Stimulated activated CD8-positive, alpha-beta memory T cell treated with anti-CD3 and anti-CD28 coated beads, Interleukin-12 subunit alpha, Interleukin-12 subunit beta, amount 100 ng/mL, for 4 hours (primary cell): ENCODE measurements at places on chromosomes 11 and 22.

DNA sequence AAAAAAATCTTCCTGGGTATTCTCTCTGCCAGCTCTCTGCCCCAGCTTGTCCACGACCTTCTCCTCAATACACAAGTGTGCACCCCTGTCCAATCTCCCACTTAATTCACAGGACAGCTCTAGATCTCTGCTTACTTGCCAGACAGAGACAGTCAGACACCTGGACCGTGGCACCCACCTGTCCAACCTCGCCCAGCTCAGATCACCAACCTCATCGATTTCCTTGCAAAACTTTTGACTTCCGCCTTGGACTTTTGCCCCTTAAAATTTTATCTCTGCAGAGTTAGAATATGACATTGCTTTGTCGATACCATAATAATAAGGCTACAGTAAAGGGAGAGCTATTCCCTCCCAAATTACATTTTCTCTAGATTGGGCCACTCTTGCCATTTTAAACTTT is 10.4 kb downstream of the LMF2 start:
- DNase-seq = no peak

GRCh38 chr11:111347723-111348115 is 31.4 kb downstream of the POU2AF1 start:
- DNase-seq = no peak

DNA sequence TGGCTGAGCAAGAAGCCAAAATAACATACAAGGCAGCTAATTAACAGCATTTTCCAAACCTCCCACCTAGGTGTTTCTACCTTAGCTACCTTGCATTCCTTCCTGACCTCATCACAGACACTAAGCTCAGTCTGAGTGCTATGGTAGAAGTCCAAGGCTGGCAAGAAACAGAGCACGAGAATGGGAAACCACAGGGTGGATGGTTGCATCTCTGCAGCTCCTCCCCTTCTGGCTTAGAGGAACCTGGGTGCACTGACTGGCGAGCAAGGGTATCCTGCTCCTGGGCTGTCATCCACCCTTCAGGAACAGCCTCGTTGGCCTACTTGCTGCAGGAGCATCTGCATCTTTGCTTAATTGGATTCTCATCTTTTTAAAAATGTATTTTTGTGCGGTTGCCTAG is 73.1 kb upstream of the KIRREL3 start:
- no peak for DNase-seq

- no peak for DNase-seq
Measured at GRCh38 chr11:17449158-17449557, 27.5 kb downstream of the ABCC8 start.

GRCh38 chr22:38870312-38870741 is 1.7 kb downstream of the CBX6 start:
- peak; percentile 71 for DNase-seq
